ENCODE measurements at places on chromosomes 1 and 21.

- no peak for DNase-seq
Measured at GRCh38 chr1:89529196-89529595, 4.6 kb downstream of the LRRC8B start.

DNA sequence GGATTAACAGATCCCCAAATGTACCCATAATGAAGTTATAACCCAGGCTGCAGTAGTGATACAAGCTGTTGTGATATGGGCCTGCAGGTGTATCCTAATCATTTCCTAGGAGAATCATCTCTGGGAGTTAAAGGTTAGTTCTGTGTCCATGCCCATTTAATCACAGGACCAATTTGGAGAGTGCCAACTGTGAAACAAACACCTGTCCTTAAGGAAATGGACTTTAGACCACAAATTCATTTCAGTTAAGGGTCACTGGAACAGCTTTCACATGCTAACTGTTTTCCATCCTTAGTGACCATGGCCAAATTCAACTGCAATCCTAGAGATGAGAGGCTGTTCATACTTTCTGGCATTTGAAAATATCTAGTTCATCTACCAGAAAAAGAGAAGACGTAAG, 160.9 kb downstream of the GPATCH2 start:
- DNase-seq = no peak

DNA sequence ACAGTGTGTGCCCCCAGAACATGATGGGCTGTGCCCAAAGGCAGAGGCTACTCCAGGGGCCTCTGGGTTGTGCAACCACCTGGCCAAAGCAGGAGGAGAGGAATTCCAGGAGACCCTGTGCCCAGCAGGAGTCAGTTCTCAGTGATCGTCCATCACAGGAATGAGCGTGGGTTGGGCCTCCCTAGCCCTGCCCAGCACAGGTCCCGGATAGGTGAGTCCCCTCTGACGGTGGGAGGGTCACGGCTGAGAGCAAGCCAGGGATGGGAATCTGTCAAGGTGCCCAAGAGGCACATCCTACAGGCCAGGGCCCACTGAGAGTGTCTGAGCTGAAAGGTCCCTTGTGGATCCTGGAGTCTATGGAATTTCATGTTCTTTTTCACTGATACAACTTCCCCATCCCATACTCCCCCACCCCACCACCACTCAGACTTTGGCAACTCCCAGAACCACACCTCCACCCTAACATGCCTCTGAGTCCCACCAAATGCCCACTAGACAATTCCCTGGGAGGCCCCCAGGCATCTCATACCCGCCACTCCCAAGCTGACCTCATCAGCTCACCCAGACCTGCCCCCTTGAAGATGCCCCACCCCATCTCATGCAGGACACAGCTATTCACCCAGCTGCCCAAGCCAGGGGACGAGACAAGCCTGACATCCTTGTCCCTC, 3.1 kb downstream of the GJB4 start:
- DNase-seq = no peak

DNA sequence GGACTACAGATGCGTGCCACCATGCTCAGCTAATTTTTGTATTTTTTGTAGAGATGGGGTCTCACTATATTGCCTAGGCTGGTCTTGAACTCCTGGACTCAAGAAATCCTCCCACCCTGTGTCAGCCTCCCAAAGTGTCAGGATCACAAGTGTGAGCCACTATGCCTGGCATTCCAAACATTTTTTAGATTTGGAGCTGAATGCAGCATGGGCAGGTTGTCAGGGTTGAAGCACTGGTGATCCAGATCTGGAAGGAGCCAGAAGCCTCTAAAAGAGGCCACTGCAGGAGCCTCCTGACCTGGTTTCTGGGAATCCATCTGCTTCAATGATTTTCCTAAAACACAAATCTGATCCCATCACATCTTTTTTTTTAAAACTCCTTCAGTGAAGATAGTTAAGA, 1.8 kb upstream of the CTPS1 start:
- DNase-seq = peak; percentile 55

GRCh38 chr21:15839026-15839425, 109.2 kb downstream of the USP25 start:
- no peak for DNase-seq

- no peak for DNase-seq
Measured at GRCh38 chr1:172776071-172776470, 117.2 kb downstream of the FASLG start.

DNA sequence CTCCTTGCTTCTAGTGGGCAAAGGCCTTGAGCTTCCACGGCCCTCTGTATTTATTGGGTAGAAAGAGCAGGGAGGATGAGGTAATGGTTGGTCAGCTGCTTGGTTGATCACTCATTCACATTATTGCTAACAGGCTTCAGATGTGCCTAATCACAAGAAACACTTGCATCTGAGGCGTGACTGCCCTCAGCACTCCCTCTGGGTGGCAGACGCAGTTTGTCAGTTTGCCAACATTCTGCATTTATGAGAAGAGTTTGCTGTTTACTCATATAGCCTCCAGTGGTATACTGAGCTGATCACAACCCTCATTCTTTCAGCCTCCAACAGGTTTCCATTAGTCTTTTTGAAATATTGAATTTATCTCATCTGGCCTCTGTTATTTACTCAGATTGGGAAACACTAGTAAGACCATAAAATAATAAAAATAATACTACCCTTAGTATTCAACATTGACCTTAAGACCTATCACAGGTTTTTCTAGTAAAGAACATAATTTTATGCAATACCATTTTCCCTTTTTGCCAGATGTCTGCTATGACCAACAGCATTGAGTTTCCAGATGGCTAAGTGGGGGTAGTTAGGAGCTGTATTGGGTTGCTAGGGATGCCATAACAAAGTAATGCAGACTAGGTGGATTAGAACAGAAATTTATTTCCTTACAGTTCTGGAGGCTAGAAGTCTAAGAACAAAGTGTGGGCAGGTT, 53.3 kb downstream of the PTGFR start:
- no peak for DNase-seq

GRCh38 chr1:179821524-179821923, 56.1 kb downstream of the TOR1AIP2 start:
- no peak for DNase-seq

DNA sequence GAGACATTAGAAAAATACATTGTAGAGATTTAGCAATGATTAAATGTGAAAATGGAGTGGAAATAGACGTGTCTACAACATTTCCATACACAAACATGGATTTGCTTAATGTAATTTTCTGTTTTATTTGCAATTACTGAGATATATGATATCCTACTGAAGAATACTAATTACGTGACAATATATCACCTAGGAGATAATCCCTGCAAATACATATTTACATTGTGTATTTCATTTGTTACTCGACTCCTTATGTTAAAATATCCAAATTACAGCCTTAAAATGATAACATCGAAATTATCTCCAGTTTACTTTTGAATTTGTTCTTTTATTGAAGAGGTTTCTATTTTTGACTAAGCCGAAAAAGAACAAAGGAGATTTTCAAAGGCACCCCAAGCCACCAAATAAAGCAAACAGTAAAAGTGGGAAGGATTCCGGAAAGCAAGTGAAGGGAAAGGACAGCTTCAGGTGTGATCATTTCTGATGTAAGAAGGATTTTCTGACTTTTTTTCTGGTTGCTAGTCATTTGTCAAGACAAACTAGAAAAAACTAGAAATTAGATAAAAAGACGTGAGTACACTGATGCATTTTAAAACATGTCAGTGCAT, 7.9 kb downstream of the LHX4 start:
- no peak for DNase-seq

DNA sequence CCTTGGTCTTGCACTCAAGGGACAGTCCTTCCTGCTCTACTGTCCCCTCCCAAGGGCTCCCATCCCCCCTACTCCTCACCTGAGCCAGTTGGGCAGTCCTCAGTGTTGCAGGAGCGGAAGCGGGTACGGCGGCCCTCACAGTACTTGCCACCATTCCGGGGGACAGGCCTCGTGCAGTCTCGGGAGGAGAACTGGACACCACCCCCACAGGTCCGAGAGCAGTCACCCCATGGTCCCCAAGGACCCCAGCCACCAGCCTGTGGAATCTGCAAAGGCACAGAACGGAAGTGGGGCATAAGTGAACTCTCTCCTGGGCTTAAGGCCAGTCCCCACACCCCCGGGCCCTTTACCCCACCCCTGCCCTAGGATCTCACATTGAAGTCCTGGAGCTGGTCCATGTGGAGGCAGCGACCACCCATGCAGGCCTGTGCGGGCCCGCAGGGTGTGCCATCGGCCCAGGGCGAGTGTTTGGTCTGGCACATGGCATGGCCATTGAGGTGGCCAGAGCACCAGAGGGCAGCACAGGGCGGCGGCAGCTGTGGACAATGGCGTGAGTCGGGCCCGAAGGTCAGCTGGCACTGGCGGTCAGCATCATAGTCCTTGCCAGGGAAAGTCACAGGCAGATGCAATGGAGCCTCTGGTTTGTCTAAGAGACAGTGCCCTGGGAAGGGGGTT, 5.2 kb downstream of the ADAMTS4 start:
- DNase-seq = no peak

DNA sequence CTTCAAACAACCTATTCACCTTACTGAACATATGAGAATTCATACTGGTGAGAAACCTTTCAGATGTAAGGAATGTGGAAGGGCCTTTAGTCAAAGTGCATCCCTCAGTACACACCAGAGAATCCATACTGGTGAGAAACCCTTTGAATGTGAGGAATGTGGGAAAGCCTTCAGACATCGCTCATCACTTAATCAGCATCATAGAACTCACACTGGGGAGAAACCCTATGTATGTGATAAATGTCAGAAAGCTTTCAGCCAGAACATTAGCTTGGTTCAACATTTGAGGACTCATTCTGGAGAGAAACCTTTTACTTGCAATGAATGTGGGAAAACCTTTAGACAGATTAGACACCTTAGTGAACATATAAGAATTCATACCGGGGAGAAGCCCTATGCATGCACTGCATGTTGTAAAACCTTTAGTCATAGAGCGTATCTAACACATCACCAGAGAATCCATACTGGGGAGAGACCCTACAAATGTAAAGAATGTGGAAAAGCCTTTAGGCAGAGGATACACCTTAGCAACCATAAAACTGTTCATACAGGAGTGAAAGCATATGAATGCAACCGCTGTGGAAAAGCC, 13.2 kb upstream of the EXO5 start:
- DNase-seq = no peak

DNA sequence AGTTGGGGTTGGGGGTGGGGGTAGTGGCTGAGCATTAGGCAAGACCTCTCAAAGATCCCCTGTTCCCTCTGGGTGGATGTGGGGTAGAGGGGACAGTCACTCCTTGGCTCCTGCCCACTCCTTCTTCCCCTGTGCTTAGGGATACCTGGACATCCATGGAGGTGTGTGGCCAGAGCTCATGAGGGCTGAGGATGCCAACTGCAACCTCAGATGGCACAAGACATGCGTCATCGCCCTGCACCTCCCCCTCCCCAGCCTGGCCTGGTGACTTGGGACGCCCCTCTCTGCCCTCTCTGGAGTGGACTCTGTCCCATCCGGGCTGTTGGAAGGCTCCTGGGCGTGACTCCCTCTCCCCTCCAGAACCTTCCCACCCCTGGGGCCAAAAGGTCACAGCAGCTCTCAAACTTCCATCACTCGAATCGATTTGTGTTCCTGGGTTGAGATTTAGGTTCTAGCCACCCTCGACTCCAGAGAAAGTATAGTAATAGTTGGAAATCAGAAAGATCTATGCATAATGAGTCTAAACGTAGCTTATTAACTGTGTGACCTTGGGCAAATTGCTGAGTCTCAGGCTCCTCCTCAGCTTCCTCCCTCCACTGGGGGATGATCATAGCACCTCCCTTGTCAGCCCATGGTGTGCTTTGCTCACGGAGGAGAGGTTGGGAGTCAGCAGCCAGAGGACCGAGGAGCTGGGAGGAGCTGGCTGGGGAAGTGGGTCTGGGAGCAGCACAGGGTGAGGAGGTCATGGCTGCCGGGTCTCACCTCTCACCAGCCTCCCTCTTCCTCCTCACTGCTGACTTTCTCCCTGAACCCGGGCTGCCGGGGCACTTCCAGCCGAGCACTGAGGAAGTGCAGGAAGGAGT, 2.2 kb upstream of the PTPN7 start:
- DNase-seq = no peak

GRCh38 chr1:118934706-118935105, 53.4 kb downstream of the TBX15 start:
- peak; percentile 17 for DNase-seq

DNA sequence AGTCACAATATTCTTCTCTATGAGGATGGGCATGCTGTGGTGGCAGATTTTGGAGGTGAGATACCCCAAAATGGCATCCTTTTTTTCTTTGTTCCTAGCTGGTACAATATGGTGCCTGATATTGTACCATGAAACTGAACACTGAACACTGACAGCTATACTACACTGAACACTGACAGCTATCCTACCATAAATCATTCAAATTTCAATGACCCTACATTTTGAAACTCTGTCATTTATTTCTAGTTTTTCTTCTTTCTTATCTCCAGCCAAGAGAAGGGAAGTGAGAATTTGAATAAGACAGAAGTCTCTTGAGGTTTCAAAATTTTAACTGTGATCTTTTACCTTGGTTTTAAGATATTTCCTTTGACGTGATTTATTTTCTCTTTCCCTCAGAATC, 76.3 kb downstream of the LRRC53 start:
- DNase-seq = no peak

DNA sequence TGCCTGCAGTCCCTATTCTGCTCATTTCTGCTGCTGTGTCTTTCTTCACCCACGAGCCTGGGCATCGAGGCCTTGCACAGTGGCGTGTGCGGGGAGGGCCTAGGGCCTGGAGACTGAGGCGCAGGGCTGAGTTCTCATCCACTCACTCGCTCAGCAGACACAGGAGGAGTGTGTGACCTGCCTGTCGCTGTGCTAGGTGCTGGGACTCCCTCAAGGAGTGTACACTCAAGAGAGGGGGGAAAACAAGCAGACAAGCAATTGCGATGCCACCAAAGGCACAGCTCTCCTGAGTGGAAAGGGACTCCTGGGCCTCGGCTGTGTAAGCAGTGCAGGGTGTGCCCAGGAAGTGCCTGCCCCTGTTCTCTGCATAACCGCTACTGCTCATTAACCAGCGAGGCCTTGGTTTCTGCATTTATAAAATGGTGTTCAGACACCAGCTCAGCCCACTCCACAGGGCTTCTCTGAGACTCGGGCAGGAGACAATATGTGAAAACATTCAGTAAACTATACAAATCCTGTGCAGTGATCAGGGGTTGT, 4.2 kb downstream of the RD3 start:
- no peak for DNase-seq

DNA sequence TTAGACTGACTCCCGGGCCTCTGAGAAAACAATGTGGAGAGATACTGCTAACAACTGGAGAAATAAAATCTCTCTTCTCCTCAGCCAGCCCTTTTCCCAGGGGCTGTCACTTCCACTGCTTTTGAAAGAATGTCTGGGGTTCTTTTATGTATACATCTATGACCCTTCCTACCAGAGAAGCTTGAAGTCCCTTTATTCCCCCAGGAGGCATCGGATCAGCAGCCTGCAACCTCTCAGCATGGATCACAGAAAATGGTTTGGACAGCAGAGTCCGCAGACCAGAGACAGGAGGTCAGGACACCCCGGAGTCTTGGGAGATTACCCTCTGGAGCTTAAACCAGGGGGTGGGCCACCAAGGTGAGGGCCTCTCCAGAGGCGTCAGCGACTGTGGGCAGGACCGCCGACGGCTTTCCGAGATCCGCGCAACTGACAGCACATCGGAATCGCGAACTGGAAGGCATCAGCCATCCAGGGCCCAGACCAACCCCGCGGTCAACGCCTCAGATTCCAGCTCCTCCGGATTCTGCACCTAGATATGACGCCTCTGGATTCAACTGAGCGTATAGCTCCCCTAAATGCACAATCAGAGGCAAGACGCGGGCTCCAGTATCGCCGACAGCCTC, 1.0 kb downstream of the EPHA10 start:
- no peak for DNase-seq

GRCh38 chr1:241614144-241614543, 26.0 kb downstream of the CHML start:
- DNase-seq = no peak
